Neural crest cell (in vitro differentiated cells): ENCODE measurements at places on chromosomes 1 and 21.

- peak; percentile 87 for DNase-seq
These were observed 34.4 kb downstream of the COL18A1 start for GRCh38 chr21:45439161-45439872.

GRCh38 chr1:174815474-174815908 is 184.3 kb upstream of the CACYBP start:
- no peak for DNase-seq

DNA sequence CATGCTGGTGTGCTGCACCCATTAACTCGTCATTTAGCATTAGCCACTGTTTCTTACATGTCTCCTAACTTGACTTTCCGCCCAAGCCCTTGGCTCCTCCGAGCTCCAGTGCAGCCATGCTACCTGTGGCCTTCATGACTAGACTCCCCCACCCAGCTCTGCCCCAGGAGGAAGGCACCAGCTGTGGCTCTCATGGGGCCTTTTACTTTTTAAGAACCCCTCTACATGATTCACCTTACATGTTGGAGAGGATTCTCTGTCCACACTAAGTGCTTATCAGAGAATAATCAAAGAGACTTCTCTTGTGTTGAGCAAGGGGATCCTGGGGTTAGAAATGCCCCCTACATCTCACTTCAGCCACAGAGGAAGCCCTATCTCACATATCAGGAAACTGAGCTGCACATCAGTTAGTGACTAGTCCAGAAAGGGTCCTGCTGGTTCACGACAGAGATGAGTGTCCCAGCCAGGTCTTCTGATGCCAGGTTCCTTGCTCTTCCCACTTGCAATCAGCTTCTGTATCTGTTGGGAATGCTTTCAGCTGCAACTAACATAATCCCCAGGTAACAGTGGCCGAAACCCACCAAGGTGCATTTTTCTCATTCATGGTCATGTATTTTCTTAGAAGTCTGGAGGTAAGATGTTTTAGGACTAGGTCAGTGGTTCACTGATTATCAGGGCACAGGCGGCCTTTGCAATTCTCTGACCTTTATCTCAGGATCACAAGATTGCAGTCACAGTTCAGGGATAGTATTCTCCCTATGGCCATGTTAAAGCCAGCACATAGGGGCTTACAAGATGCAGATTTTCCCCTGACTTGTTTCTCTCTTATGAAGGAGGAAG is 45.9 kb downstream of the KLHDC7A start:
- no peak for DNase-seq

DNA sequence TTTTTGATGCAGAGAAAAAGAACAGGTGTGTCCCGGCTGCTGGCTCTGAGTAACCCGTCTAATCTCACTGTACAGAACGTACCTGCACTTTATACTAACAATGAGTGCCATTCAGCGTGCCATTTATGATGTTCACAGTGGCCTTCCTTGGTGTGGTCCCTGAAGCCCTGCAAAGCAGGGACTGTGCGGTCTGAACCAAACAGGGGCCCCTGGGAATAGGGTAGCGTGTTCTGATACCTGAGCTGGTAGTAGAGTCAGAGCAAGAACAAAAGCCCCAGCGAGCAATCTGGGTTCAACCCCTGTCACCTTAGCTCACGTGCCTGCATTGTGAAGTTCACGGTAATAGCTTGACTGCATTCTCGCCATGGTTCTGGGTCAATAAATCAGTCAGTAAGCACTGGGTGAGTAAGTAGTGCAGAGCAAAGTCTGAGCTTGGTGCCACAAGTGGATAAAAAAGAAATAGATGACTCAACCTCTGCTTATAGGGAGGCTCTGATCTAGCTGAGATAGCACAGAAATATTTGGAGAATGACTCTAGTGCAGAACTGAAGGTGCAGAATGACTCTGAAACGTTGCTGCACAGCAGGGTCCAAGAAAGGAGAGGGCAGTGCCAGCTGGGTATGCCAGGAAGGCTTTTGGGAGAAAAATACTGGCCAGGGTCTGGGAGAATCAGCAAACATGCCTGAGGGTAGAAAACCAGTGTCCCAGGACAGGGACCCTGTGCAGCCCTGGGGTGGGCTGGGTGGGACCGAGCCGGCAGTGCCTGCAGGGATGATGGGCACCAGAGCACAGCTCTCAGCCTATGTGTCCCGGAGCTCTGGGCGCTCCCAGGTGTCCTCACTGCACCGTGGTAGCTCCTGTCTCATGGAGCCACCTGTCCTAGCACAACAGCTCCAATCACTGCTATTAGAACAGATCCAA is 125.9 kb downstream of the RHOU start:
- no peak for DNase-seq
